ENCODE measurements at places on chromosomes 16 and 17.

DNA sequence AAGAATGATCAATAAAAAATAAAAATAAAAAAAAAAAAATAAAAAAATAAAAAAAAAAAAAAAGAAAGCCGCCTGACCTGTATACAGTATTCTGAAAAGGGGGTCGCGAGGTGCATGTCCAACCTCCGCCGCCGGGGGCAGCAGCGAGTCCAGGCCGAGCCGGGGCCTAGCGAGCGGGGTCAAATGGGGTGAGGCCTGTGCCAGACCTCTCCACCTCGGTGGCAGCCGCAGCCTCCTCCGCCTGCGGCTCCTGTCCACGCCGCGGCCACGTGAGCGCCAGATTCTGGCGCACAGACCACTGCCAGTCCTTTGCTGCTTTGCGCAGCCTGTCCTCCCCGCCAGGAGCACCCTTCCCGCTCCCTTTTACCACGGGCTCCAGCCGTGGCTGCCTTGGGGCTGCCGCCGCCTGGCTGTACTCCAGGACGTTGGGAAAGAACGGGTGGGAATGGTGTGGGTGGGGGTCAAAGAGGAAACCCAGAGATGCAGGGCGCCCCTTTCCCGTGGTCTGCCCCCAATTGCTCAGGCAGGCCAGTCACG is 2.4 kb upstream of the BCKDK start:
- peak; percentile 54 for DNase-seq

DNA sequence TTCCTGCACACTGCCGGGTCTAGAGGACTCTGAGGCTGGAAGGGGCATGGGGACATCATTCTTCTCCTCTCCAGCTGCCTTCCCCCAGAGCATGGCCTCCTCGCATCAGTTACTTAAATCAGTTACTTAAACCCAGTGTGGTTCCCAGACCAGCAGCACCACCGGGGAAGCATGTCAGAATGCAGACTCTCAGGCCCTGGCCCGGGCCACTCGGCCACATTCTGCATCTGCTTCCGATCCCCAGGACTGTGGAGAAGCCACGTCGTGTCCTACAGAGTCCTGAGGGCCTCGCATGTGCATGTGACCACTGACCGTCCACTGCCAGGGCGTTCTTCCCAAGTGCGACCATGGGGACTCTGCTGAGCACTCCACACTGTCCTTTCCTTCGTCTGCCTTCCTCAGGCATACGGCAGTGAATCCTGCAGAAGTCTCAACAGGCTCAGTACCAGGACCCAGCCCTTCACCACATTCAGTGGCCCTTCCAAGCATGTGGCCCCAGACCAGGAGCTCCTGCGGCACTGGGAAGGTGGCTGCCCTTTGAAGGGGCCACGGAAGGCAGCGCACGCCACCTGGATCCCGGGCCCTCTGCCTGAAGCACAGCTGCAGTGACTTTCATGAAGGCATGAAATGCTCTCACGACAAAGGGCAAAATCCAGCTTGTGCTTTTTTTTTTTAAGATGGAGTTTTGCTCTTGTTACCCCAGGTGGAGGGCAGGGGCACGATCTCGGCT is 46.9 kb upstream of the RASD1 start:
- no peak for DNase-seq

DNA sequence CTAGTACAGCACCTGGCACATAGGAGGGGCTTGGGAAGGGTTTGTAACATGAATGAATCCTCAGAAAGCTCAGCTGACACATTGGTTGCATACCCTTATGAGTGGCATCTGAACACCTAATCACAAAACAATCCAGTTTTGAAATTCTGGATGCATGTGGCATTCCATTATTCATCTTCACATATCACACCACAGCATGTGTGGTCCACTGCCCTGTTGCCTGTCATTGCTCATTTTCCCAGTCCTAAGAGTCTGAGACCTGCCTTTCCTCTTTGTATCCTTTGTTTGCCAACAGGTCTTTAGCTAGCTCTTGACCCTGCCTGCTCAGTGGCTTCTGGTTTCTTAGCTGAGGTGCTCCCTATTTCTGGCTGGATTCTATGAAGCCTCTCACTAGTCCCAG is 170.8 kb upstream of the ASIC2 start:
- DNase-seq = no peak

DNA sequence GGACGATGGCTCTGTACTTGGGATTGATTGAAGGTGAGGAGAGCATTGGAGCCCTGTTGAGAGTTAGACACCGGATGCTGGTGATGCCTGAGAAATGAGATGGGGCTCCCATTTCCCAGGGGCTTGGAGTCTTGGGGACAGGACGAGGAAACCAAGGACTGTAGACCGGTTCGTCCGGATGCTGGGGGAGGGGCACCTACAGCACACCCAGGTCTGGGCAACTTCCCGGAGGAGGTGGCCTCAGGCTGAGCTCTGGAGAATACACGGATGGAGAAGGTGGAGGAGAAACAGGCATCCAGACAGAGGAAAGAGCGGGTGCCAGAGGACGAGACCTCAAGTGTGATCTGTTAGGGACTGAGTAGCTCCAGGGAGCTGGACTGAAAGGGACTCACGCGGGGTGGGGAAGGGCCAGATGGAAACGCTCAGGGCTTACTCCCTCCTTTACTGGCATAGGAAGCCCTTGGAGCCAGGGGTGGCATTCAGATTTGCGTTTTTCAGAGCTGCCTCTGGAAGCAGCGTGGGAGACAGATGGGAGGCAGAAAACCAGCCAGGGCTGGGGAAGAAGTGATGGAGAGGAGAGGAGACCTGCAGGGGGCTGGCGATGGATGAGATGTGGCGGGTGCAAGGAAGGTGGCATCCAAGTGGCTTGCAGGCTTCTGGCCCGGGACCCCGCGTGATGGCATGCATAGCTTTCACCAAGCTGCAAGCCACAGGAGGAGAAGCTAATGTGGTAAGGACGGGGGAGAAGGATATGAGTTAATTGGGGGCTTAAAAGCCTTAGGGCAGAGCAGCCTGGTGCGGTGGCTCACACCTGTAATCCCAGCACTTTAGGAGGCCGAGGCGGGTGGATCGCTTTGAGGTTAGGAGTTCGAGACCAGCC is 8.3 kb downstream of the C1QTNF1 start:
- no peak for DNase-seq

- peak; percentile 4 for DNase-seq
These were observed 161.2 kb downstream of the MRTFB start for GRCh38 chr16:14232106-14232864.

GRCh38 chr17:39402244-39402889 is 941 bp upstream of the FBXL20 start:
- DNase-seq = peak; percentile 92

DNA sequence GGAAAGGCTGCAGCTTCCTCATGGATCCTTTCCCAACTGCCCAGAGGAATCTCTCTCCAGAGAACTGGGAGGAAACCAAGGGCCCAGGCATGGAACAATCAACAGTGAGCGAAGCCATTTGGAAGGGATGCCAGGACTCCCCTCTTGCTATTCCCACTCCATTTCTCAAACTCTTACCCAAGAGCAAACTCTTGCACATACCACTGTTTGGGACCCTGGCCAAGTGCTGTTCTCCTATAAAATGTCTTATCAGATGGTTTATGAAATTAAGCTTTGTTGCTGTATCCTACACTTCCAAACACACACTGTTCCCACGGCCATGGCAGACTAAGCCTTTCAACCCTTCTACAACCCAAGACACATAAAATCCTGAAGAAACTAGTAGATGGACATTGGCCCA is 48.3 kb upstream of the AXIN2 start:
- no peak for DNase-seq

DNA sequence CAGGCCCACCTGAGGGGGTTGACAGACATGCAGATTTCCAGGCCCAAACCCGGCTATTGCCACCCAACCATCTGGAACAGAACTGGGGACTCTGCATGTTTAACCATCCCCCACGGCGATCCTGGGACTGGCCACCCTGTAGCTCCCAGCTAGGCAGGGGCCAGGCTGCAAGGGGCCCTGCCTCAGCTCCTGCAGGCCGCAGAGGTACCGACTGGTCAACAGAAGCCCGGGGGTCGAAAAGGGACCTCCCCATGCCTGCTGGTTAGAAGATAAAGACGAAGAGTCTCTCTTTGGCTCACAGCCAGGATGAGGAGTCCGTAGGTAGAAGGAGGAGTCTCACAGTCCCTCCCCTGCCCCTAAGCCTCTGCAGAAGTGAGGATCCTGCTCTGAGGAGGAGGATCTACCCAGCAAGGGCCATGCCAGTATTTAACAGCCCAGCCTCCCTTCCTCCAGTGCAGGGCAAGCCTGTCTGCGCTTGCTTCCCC is 223.4 kb upstream of the TNRC6C start:
- DNase-seq = peak; percentile 66

DNA sequence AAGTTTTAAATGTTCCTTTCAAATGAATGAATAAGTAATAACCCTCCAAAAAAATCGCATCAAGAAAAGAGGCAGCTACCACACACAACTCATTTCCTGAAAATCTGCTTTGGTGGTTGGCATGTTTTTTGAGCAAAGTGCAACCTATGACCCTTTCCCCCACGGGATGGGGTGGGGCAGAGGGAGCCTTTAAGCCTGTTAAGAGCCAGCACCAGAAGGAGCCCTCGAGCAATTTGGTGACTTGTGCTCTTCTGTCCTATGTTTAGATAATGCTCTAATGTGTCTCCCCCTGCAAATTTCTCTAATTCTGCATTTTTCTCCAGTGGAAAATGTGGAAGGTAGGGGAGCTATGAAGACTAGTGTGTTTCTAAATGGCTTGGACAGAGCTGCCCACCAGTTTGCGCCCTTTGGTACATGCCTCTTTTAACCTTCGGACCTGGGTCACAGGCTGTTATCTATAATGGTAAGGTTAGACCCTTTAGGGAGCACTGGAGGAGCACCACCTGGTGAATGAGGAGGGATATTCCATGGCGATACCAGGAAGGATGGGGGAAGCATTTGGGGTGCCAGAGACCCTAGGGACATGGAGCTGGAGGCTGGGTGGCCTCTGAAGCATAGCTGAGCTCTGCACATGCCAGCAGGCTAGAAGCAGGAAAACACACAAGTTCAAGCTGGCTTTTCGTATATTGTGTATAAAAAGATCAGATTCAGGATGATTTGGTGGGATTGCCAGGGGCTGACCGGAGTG is 1.6 kb downstream of the PYCARD start:
- DNase-seq = no peak

GRCh38 chr17:59004338-59005111 is 102.2 kb downstream of the TRIM37 start:
- peak; percentile 75 for DNase-seq

DNA sequence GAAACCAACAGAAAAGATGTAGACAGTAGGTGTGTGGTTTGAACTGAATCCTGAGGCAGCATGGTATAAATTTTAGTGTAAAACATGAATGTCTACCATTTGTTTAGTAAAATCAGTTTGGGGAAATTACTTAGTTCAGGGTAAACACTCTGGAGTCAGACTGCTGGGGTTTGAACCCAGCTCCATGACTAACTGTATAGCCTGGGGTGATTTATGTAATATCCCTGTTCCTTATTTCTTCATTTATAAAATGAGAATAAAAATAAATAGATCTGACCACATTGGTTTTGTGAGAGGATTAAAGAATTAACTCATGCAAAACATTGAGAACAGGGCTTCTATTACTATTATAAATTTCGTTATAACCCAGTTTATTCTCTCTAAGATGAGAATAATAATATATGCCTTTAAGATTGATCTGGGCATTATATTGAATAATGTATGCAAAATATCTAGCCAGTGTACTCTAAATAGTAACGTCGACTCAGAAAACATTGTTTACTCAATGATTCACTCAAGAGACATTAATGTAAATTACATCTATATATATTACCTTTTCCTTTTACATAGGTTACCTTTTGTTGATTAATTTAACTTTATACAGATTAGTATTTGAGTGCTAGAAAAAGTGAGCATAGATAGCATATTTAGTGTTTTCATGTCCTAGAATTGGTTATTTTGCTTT is 120.6 kb upstream of the KCNJ16 start:
- no peak for DNase-seq

DNA sequence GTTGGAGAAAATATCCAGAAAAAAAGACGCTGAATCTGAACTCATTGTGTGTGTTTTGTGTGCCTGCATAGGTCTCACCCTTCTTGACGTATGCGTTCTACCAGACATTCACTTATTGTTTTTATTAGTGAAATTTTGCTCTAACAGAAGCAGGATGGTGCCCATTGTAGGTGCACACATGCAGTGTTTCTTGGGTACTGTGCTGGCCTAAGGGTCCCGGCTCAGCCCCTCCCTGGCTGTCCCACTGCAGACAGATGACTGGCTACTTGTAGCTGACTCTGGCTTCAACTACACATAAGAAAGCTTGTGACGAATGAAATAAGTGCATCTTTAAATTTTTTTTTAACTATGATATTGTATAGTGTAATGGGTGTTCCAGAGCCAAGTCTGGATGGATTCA is 227.0 kb downstream of the CBLN1 start:
- no peak for DNase-seq

- DNase-seq = no peak
These were observed 278.6 kb downstream of the HAPSTR1 start for GRCh38 chr16:9370061-9370491.

DNA sequence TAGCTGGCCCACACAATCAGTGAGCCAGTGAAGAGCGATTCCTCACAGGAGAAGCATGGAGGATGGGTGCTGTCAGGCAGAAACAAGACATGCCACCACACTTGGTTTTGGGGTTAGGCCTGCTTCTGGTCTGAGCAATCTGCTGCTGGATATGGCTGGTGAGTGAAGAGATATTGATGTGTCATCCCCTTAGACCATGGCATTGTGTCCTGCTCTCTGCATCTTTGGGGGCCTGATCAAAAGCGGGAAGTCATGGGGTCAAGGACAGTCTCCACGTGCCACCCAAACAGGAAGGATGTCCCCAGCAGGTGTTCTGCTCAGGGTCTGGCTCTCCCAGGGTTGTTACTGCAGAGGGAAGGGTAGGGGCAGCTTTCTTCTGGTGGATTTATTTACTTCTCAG is 140.7 kb downstream of the PRKCB start:
- no peak for DNase-seq

DNA sequence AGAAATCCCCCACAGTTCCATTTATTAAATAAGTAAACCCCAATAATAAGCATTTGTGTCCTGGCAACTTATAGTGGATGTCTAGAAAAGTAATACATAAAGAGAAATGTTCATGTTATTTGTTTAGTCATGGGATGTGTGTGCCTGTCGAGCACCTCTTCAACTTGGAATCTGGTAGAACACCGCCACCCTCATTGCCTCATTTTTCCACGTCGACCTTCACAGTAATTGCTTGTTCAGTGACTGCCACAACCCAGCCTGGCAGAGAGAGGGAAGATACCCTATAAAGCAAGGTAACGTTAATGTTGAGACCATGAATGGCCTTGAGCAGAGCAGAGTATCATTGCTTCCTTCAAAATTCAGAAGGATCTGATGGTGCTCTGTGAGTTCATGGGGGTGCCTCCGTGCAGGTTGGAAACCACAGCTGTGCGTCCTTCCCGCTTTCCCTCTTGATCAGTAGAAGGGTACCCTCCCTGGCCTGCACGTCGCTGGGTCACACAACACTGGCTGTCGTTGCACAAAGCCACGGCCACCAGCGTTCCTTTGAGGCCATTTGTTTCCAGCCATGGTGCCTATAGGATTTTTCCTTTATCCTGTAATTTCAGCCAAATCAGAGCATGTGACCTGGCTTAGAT is 3.7 kb upstream of the DNASE1 start:
- no peak for DNase-seq

- no peak for DNase-seq
These were observed 281.4 kb downstream of the BCAS3 start for GRCh38 chr17:60959011-60959410.

- no peak for DNase-seq
These were observed 20.8 kb upstream of the PIK3R5 start for GRCh38 chr17:8986295-8986694.
